ENCODE measurements at places on chromosomes 4 and X. TPM values are rescaled to one million over a fixed set of nuclear protein-coding genes. Genes with fewer than 3 reads are reported as not detected.

Gene AFF2
- 0.22 TPM for total RNA-seq

Gene ARHGAP6
- 0.22 TPM for total RNA-seq

Gene QRFPR
- total RNA-seq: 0.44 TPM

Gene CITED1
- total RNA-seq: under 0.01 TPM

Gene CLGN
- total RNA-seq: under 0.01 TPM

Gene ZMAT1
- 0.65 TPM for total RNA-seq

Gene NOCT
- 18.3 TPM for total RNA-seq

Gene DKK2
- total RNA-seq: under 0.01 TPM

Gene EVC2
- 6.3 TPM for total RNA-seq

Gene AMTN
- not detected for total RNA-seq

Gene GABRA4
- not detected for total RNA-seq

Gene ARHGAP36
- not detected for total RNA-seq

Gene SYTL5
- total RNA-seq: under 0.01 TPM

Gene HSPA4L
- 0.99 TPM for total RNA-seq

Gene COX7B2
- not detected for total RNA-seq

Gene NAA10
- 41.3 TPM for total RNA-seq

Gene CSN1S1
- total RNA-seq: not detected

Gene POU3F4
- total RNA-seq: not detected

Gene DMRTC1
- total RNA-seq: not detected

Gene CYLC1
- total RNA-seq: not detected

Gene FAT4
- 40.3 TPM for total RNA-seq

Gene GAGE1
- not detected for total RNA-seq

Gene PGAM4
- not detected for total RNA-seq

Gene DUSP9
- under 0.01 TPM for total RNA-seq

Gene PNMA6E
- total RNA-seq: not detected

Gene TLR1
- total RNA-seq: 5.0 TPM

Gene VBP1
- total RNA-seq: 45.8 TPM

Gene BMPR1B
- total RNA-seq: 0.20 TPM

Gene AWAT2
- total RNA-seq: 0.20 TPM

Gene GAGE12E
- total RNA-seq: not detected

Gene LCORL
- total RNA-seq: 16.9 TPM

Gene F11
- total RNA-seq: not detected

Gene FRMPD4
- total RNA-seq: not detected

Gene MRFAP1L1
- total RNA-seq: 40.1 TPM

Gene CSAG1
- not detected for total RNA-seq

Gene HPF1
- 18.7 TPM for total RNA-seq

Gene P2RY4
- total RNA-seq: not detected

Gene PRDM8
- total RNA-seq: 1.2 TPM

Gene F8A3
- 0.44 TPM for total RNA-seq

Gene NEIL3
- total RNA-seq: 1.2 TPM

Gene CYSLTR1
- not detected for total RNA-seq

Gene RIBC1
- not detected for total RNA-seq

Gene KLKB1
- 0.22 TPM for total RNA-seq

Gene KLHL34
- total RNA-seq: not detected

Gene ATP6AP1
- 64.3 TPM for total RNA-seq

Gene PNMA3
- not detected for total RNA-seq

Gene SYP
- under 0.01 TPM for total RNA-seq

Gene AREG
- total RNA-seq: 0.22 TPM

Gene PPP1R2C
- total RNA-seq: not detected

All from lung microvascular endothelial cell (primary cell).